ENCODE measurements at places on chromosomes 3 and 15.
A peak's percentile ranks its signal among the peaks of the same experiment; 100 is the strongest.

DNA sequence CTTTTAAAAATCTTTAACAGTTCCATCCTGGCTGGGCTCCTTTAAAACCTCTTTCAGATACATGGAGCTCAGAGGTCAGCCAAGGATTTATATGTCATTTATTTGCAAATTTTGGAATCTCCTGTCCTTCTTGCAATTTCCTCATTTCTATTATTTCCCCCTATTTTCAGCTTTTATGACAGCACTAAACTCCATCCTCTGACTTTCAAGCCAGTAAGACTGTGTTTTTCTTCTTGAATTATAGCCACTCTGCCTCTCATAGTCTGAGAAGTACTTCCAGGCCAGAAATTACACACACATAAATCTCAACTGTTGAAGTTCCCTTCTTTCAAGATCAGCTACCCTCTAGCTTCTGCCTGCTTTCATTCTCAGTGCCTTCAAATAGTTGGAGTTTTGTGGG is 73.2 kb downstream of the IQCH start:
- DNase-seq: no peak

- no peak for DNase-seq
Observed at GRCh38 chr3:127908951-127909350, 6.1 kb upstream of the KBTBD12 start.

GRCh38 chr15:74978503-74978902 is 16.9 kb upstream of the SCAMP5 start:
- DNase-seq: peak; percentile 18

GRCh38 chr3:38115645-38116427 is 21.1 kb downstream of the ACAA1 start:
- no peak for DNase-seq

DNA sequence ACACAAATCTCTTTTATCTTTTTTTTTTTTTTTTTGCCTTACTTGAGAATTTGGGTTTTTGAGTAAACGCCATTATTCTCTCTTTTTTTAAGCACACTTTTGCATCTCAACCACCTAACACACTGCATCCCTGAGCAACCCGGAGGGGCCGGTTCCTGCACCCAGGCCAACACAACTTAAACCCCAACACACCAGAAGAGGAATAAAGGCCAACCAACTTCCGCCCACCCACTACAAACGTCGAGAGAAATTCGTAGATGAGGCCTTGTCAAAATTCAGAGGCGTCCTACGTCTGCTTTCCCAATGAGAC is 389 bp upstream of the CCNB2 start:
- no peak for DNase-seq
